Body of pancreas (tissue), 4 donors: ENCODE measurements at places on chromosomes 16 and 17. TPM values are rescaled to one million over a fixed set of nuclear protein-coding genes. Genes with fewer than 3 reads are reported as not detected.
A peak's percentile ranks its signal among the peaks of the same experiment; 100 is the strongest.

- DNase-seq, result peak; percentile 98
These were observed 30.3 kb upstream of the MYO15B start for GRCh38 chr17:75557075-75557851.

DNA sequence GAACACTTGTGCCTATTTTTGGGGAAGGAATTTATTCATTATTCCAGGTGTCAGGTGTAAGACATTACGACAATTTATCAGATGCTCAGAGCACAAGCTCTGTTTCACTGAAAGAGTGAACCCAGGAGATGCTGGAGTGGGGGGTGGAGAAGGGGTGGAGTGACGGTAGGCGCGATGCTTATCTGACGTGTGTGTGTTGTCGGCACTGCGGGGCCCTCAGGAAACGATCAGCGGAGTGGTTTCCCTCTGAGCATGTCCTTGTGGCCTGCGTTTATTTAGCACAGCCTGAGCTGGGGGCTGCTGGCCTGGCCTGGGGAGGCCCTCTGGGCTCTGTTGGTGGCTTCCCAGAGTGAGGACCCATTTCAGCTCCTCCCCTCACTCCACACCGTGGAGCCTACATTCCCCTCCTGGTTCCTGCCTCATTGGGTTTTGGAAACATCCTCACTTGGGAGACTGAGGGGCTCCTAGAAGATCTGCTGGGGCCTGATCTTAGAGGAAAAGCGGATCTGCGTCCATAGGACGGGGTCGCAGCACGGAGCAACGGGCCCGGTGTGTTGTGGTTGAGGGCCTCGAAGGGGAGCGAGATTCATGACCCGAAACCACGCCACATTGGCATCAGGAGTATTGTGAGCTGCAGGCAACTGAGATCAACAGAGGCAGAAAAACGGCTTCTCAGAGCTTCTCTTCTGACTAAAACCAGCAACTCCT is 19.0 kb upstream of the GNG13 start:
- no peak for DNase-seq

CRISPLD2 gene
- total RNA-seq, result 129 TPM

DNA sequence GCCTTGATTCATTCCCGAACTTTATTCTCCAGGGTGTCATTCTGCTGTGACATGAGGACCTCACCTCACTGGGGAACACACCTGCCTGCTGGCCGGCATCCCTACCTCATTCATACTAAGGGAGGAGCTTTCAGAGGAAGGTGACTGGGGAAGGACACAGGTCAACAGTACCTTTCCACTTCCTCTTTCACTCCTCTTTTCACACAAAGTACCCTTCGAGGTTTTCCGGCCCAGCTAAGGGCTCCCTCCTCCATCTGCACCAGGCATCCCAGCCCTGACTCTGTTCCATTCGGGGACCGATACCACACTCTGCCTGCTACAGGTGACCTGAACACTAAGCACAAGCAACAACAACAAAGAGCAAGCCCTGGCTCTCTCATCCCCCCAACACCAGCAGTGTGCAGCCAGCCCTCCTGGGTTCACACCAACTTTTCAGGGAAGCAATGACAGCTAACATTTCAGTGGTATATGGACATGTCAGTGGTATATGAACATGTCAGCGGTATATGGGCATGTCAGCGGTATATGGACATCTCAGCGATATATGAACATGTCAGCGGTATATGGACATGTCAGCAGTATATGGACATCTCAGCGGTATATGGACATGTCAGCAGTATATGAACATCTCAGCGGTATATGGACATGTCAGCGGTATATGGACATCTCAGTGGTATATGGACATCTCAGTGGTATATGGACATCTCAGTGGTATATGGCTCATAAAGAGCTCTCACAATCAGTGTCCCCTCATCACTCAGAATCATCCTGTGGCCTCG is 16.0 kb downstream of the TRIM25 start:
- no peak for DNase-seq

CCL16 gene
- total RNA-seq, result 0.78 TPM

- no peak for DNase-seq
These were observed at the start of gene GNG13 for GRCh38 chr16:799948-800833. Gene GNG13, minus strand, starts transcription at chr16:800734. Its CDS starts 1,657 bp downstream, at chr16:799077.

- DNase-seq, result no peak
These were observed 3.4 kb downstream of the PPP1R9B start for GRCh38 chr17:50146927-50147665.

GRCh38 chr17:39916918-39917317 is 1.5 kb downstream of the GSDMB start:
- DNase-seq, result no peak

GRCh38 chr16:67977005-67977404 is 3.3 kb downstream of the DPEP3 start:
- no peak for DNase-seq

DNA sequence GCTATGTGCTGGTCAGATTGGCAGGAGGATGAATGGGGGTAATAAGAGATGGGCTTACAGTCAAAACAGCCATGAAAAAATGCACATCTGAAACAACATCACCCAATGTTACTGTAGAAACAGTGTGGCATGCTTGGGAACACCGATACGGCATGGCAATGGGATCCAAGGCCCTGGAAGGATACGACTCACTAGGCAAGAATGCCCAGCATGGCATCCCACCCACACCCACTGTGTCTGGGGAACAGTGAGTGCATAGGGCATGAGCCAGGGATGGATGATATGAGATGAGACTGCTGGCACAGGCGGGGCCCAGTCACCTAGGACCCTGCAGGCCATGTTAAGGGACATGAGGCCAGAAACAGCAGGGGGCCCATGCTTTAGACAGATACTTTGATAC is 11.5 kb downstream of the TRIM25 start:
- DNase-seq, result no peak

- no peak for DNase-seq
These were observed 7.6 kb downstream of the PITPNA start for GRCh38 chr17:1554751-1555540.

- DNase-seq, result no peak
These were observed 419.4 kb downstream of the PMP22 start for GRCh38 chr17:14845591-14846281.

GRCh38 chr17:72204742-72205141 is 83.9 kb downstream of the SOX9 start:
- DNase-seq, result no peak

- peak; percentile 72 for DNase-seq
These were observed 506 bp downstream of the CAMKK1 start for GRCh38 chr17:3892095-3892998.

DNA sequence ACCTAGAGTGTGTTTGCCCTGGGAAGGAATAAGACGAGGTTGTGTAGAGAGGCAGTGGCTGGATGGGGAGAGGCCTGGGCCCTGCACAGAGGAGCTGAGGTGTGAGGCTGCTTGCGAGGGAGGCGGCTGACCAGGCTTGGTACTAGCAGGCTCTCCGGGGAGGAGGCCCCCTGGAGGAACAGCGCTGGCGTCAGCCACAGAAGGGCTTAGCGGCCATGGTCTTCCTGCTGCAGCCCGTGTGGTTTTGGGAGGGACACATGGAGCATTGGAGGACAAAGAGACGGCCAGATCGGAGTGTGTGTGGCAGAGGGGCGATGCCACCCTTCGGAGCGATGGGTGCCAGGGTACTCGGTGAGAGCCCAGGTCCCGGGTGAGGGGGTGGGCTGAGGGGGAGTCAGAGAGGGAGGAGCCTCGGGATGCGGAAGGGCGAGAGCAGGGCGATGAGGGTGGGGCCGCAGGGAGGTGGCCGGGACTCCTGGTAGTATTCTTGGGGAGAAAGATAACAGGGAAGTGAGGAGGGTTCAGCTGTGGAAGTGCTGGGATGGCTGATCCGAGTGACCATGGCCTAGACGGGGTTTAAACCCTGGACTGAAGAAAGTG is 8.3 kb downstream of the BANP start:
- no peak for DNase-seq

GRCh38 chr17:68740555-68741447 is 139.6 kb upstream of the FAM20A start:
- DNase-seq, result no peak

NOL3 gene
- total RNA-seq, result 51.1 TPM
